ENCODE measurements at places on chromosomes 7 and 10.

DNA sequence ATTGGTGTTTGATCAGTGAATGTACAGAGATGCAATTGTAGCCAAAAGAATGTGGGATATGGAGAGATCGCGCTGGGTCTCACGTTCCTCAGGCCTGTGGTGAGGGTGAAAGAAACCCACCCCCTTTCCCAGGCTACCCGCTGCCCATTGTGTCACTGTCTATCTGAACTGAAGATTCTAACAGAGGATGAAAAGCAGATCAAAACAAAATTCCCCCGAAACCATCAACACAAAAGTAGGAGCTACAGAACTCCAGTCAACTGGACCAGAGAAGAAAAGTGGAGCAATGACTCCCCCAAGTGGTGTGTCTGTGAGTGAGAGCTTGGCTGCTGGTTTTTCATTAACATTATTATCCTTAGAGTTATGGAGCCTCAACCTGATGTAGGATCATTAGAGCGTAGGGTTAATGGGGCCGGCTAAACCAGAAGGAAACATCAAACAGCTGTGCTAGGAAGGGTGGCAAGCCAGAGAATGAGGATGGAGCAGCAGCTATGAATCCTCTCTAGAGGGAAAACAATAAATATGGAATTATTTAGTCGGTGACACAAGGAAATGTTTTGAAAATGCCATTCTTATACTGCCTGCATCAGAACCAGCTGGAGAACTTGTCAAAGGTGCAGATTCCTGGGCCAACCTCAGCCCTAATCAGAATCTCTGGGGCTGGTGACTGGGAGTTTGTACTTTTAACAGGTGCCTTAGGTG, 38.3 kb downstream of the AKR1B1 start:
- no peak overlapping the region for H3K27ac ChIP-seq
- H3K27me3 ChIP-seq: no peaks in the 10 kb centered on the region
- H3K4me3 ChIP-seq: no peak overlapping the region
- no peaks in the 10 kb centered on the region for H3K4me1 ChIP-seq
- peak; percentile 56 for DNase-seq

GRCh38 chr10:113230011-113230610, 280.1 kb downstream of the TCF7L2 start:
- no peak for DNase-seq
- H3K27ac ChIP-seq: peak overlapping the region; percentile 7
- H3K36me3 ChIP-seq: no peaks in the 10 kb centered on the region
- H3K27me3 ChIP-seq: no peaks in the 10 kb centered on the region

GRCh38 chr7:148916186-148916585, 32.1 kb upstream of the EZH2 start:
- H3K36me3 ChIP-seq: no peaks in the 10 kb centered on the region
- H3K27me3 ChIP-seq: no peaks in the 10 kb centered on the region
- no peaks in the 10 kb centered on the region for H3K4me1 ChIP-seq

DNA sequence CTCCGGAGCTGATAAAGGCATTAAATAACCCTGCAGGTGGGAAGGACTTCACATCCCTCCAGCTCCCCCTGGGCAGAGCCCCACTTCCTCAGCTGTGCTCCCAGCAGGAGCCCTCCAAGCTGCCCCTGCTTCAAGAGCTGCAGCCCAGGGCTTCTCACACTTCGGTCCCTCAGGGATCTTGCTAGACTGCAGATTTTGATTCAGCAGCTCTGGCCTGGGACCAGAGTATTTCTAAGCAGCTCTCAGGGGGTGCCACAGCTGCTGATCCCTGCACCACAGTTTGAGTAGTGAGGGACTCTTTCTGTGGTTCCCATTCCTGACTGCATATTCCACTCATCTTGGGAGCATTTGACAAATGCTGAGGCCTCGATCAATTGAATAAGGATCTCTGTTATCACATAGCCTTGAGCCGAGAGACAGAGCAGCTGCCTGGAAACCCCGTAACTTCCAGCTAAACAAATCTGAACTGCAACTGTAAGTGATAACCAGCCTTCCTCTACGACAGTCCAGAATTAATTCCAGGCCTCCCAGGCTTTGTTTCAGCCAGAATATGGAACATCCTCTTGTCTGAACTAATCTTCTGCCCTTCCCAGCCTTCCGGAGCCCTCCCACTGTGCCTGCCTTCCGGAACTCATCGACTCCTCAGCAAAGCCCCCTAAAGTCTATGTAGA, 161.4 kb downstream of the CCDC3 start:
- no peaks in the 10 kb centered on the region for H3K36me3 ChIP-seq
- DNase-seq: no peak
- no peak overlapping the region for H3K27ac ChIP-seq
- no peaks in the 10 kb centered on the region for H3K4me1 ChIP-seq
- no peak overlapping the region for H3K4me3 ChIP-seq

Measured in tibial nerve (tissue), 4 donors.